ENCODE measurements at places on chromosomes 2 and 18. TPM values are rescaled to one million over a fixed set of nuclear protein-coding genes. Genes with fewer than 3 reads are reported as not detected.

Gene OSBPL6
- polyA plus RNA-seq, result 1.5 TPM

Gene PARD3B
- polyA plus RNA-seq, result 0.97 TPM

Gene ASB18
- polyA plus RNA-seq, result not detected

Gene KIF1A
- polyA plus RNA-seq, result 83.2 TPM

Gene LIMS2
- polyA plus RNA-seq, result 3.3 TPM

Gene SERPINB4
- polyA plus RNA-seq, result 0.36 TPM

Gene CTDP1
- polyA plus RNA-seq, result 16.6 TPM

Gene MDH1B
- 1.5 TPM for polyA plus RNA-seq

Gene IL18RAP
- polyA plus RNA-seq, result not detected

Gene GULP1
- 56.4 TPM for polyA plus RNA-seq

Gene HRH4
- 0.02 TPM for polyA plus RNA-seq

Gene CREG2
- polyA plus RNA-seq, result 2.0 TPM

Gene CD8A
- polyA plus RNA-seq, result 0.14 TPM

Gene POTEJ
- not detected for polyA plus RNA-seq

Gene IL36RN
- not detected for polyA plus RNA-seq

Gene FAM124B
- 2.1 TPM for polyA plus RNA-seq

Gene CDK5R2
- polyA plus RNA-seq, result 0.14 TPM

Gene ACTG2
- polyA plus RNA-seq, result 6.2 TPM

Gene PRKAG3
- polyA plus RNA-seq, result not detected

Measured in H1 (cell line).